Neural cell (in vitro differentiated cells): ENCODE measurements at places on chromosomes 12 and 14. TPM values are rescaled to one million over a fixed set of nuclear protein-coding genes. Genes with fewer than 3 reads are reported as not detected.

CD163 gene
- polyA plus RNA-seq = 0.20 TPM in 1 of 2 replicates, not detected in the other

PRKD1 gene
- 9.6 and 11.1 TPM in 2 replicates for polyA plus RNA-seq

GDF3 gene
- not detected in 2 replicates for polyA plus RNA-seq

EFS gene
- 0.48 and 0.92 TPM in 2 replicates for polyA plus RNA-seq

HOXC6 gene
- polyA plus RNA-seq = not detected in 2 replicates

GSKIP gene
- polyA plus RNA-seq = 68.6 and 87.4 TPM in 2 replicates

FGF23 gene
- not detected in 2 replicates for polyA plus RNA-seq

CLEC14A gene
- 0.12 TPM in 1 of 2 replicates, not detected in the other for polyA plus RNA-seq

NFE2 gene
- polyA plus RNA-seq = not detected in 2 replicates

RHOF gene
- polyA plus RNA-seq = 9.4 and 14.7 TPM in 2 replicates

SDS gene
- not detected in 2 replicates for polyA plus RNA-seq

KRT79 gene
- polyA plus RNA-seq = not detected in 2 replicates

BCL11B gene
- polyA plus RNA-seq = 98.9 and 104 TPM in 2 replicates

CHPT1 gene
- polyA plus RNA-seq = 11.9 and 20.5 TPM in 2 replicates

AVPR1A gene
- 0.06 TPM in 1 of 2 replicates, not detected in the other for polyA plus RNA-seq

SERPINA12 gene
- polyA plus RNA-seq = not detected in 2 replicates

REP15 gene
- 0.88 TPM in 1 of 2 replicates, not detected in the other for polyA plus RNA-seq

SLC8A3 gene
- polyA plus RNA-seq = 2.9 and 5.0 TPM in 2 replicates

DYRK4 gene
- polyA plus RNA-seq = 13.2 and 22.0 TPM in 2 replicates

SCN8A gene
- polyA plus RNA-seq = 14.2 and 15.2 TPM in 2 replicates

TDRD9 gene
- polyA plus RNA-seq = 15.9 and 25.6 TPM in 2 replicates

C12orf60 gene
- polyA plus RNA-seq = 3.8 and 4.8 TPM in 2 replicates

CLSTN3 gene
- polyA plus RNA-seq = 55.6 and 61.0 TPM in 2 replicates

TMEM117 gene
- polyA plus RNA-seq = 5.3 and 6.0 TPM in 2 replicates

VWF gene
- not detected in 2 replicates for polyA plus RNA-seq

JAG2 gene
- polyA plus RNA-seq = 20.3 and 31.5 TPM in 2 replicates

KCNK10 gene
- 6.9 and 7.0 TPM in 2 replicates for polyA plus RNA-seq

TDG gene
- polyA plus RNA-seq = 125 and 128 TPM in 2 replicates

IFI27 gene
- 2.2 and 5.6 TPM in 2 replicates for polyA plus RNA-seq

PPP1R12A gene
- 67.2 and 68.2 TPM in 2 replicates for polyA plus RNA-seq

SLC5A8 gene
- polyA plus RNA-seq = 0.12 TPM in 1 of 2 replicates, not detected in the other

PMCH gene
- polyA plus RNA-seq = not detected in 2 replicates

CEP128 gene
- 3.4 and 5.5 TPM in 2 replicates for polyA plus RNA-seq

SIX6 gene
- polyA plus RNA-seq = not detected in 2 replicates

KRT72 gene
- not detected in 2 replicates for polyA plus RNA-seq

DTD2 gene
- 35.7 and 38.8 TPM in 2 replicates for polyA plus RNA-seq

MGP gene
- 0.90 TPM in 1 of 2 replicates, not detected in the other for polyA plus RNA-seq

NT5DC3 gene
- 3.3 and 4.0 TPM in 2 replicates for polyA plus RNA-seq

GNB3 gene
- polyA plus RNA-seq = 18.8 and 19.0 TPM in 2 replicates

MYL2 gene
- polyA plus RNA-seq = not detected in 2 replicates

GUCY2C gene
- 0.06 TPM in 1 of 2 replicates, not detected in the other for polyA plus RNA-seq

ITGA7 gene
- 13.5 and 17.1 TPM in 2 replicates for polyA plus RNA-seq

TCL1A gene
- not detected in 2 replicates for polyA plus RNA-seq
